ENCODE measurements at places on chromosomes 7 and 10. TPM values are rescaled to one million over a fixed set of nuclear protein-coding genes. Genes with fewer than 3 reads are reported as not detected.

DNA sequence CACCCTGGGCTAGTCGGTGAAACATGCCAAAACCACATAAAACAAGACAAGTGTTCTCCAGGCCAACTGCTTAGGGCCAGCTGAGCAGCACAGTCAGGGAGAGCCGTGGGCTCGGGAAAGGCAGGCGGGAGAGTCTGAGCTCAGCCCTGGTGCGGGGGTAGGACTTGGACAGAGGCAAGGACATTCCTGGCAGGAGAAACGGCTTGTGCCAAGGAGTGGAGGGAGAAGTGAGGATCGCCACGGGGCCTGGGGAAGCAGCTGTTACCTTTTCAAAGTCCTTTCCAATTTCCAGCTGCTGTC lies 4.2 kb downstream of the ELN start:
- H3K4me1 ChIP-seq, result peaks cover 6% of the 10 kb centered on the region
- no peak for DNase-seq
- H3K36me3 ChIP-seq, result no peaks in the 10 kb centered on the region
- H3K27me3 ChIP-seq, result peaks cover 29% of the 10 kb centered on the region
- H3K4me3 ChIP-seq, result no peak overlapping the region
- H3K27ac ChIP-seq, result no peak overlapping the region

DNA sequence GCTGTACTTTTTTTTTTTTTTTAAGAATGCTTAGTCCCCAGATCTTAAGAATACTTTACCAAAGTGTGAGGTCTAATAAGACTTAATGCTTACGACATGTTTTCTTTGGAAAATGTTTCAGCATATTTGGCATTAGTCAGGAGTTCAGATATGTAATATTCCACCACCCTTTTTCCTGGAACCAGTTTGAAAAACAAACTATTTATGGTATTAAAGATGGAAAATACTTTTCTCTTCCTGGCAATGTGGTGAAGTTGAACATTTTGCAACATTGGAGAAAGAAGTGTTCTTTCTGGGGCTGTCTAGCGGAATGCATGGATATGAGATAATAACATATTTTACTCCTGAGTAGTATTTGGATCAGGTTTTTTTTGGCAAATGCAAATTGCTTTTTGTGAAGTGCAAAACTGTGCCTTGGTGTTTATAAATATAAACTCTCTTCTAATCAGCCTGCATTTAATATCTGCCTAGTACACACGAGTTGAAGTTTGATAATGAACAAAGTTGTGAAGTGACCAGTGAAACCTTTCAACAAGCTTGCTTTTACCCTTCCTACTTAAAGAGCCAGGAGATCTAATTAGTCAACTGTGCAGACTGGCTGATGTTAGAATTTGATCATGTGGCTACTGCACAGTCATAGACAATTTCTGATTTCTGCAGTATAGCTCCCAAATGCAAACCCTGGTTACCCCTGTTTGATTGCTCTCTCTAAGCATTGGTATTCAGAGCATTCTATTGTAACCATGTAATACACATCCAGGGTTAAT lies 20.9 kb downstream of the MAP3K8 start:
- peak overlapping the region; percentile 34 for H3K4me3 ChIP-seq
- H3K4me1 ChIP-seq, result peaks cover 18% of the 10 kb centered on the region
- no peaks in the 10 kb centered on the region for H3K27me3 ChIP-seq
- no peak for DNase-seq
- H3K36me3 ChIP-seq, result peaks cover 31% of the 10 kb centered on the region

Gene C10orf71
- not detected for total RNA-seq

DNA sequence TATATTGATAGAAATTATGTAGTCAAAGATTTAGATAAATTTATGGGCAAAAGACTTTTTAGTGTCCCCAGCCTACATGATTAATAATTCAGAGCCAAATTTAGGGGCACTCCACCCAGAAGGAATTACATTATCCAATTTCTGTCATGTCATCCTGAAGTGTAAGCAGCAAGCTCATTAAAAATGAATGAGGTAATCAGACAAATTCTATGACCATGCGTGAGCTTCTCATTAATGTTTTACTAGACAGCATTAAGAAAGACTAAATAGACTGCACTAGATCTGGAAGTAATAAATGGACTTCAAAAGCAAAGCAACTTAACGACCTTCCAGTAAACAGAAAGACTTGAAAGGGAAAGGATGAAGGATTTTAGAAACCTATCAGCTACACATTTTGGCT lies 22.7 kb upstream of the TRUB1 start:
- peaks cover 22% of the 10 kb centered on the region for H3K4me1 ChIP-seq
- peaks cover 9% of the 10 kb centered on the region for H3K27me3 ChIP-seq
- DNase-seq, result no peak
- no peak overlapping the region for H3K4me3 ChIP-seq
- no peaks in the 10 kb centered on the region for H3K36me3 ChIP-seq

GRCh38 chr7:54712820-54713219 lies 46.2 kb downstream of the SEC61G start:
- no peaks in the 10 kb centered on the region for H3K4me1 ChIP-seq
- no peaks in the 10 kb centered on the region for H3K36me3 ChIP-seq
- no peaks in the 10 kb centered on the region for H3K27me3 ChIP-seq
- no peak overlapping the region for H3K4me3 ChIP-seq
- no peak overlapping the region for H3K27ac ChIP-seq
- DNase-seq, result no peak

- no peak overlapping the region for H3K4me3 ChIP-seq
- no peaks in the 10 kb centered on the region for H3K4me1 ChIP-seq
- no peak for DNase-seq
- no peaks in the 10 kb centered on the region for H3K36me3 ChIP-seq
- no peaks in the 10 kb centered on the region for H3K27me3 ChIP-seq
These were observed 692.0 kb upstream of the IGFBP3 start for GRCh38 chr7:46613116-46613515.

GRCh38 chr10:127964621-127965020 lies 57.7 kb downstream of the PTPRE start:
- H3K27ac ChIP-seq, result no peak overlapping the region
- no peak overlapping the region for H3K4me3 ChIP-seq
- no peaks in the 10 kb centered on the region for H3K4me1 ChIP-seq
- no peak for DNase-seq

DNA sequence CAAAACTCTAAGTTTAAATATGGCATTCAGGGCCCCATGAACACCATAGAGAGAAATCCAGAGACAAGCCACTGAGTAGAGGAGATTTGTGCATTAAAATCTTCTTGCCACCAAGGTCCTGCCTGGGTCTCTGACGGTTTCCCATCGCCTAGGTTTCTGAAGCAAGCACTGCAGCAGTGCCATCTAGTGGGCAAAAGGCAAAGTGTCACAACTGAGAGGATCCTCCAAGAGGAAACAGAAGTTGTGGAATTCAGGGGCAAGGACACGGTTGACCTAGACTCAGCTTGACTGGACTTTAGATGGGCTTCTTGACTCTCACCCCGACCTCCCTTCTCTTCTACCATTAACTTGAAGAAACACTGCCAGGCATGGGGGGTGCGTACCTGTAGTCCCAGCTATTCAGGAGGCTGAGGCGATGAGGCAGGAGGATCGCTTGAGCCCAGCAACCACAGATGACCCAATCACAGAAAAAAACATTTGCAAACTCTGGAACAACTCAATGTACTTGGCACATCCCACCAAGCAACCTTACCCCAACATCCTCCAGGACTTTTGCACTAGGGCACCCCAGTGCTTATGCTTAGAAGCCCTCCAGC lies 604.1 kb downstream of the GALNT17 start:
- no peak overlapping the region for H3K4me3 ChIP-seq
- H3K4me1 ChIP-seq, result no peaks in the 10 kb centered on the region
- no peaks in the 10 kb centered on the region for H3K36me3 ChIP-seq
- no peak overlapping the region for H3K27ac ChIP-seq
- peaks cover 7% of the 10 kb centered on the region for H3K27me3 ChIP-seq

Gene NDUFA5
- total RNA-seq, result 48.4 TPM

DNA sequence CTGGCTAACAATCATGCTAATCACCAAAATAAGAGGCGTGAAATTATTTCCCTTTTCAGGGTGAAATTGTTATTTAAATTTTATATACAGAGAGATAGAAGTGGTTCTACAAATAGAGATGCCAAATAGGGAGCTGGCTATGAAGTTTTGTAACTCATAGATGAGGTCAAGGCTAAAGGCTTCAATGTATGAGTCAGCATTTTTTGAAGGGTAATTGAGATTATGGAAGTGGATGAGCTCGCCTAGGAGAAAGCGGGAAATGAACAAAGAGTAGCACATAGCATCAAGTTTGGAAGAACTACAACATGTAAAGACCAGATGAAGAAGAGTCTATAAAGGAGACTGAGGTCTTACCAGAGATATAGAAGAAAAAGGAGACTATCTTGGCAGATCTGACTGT lies 838.1 kb downstream of the DNAJB9 start:
- no peak overlapping the region for H3K4me3 ChIP-seq
- DNase-seq, result no peak
- H3K4me1 ChIP-seq, result no peaks in the 10 kb centered on the region
- no peaks in the 10 kb centered on the region for H3K27me3 ChIP-seq

Gene HTR7
- 0.10 TPM for total RNA-seq

- no peak overlapping the region for H3K4me3 ChIP-seq
- no peak for DNase-seq
- no peaks in the 10 kb centered on the region for H3K27me3 ChIP-seq
- H3K36me3 ChIP-seq, result peaks cover 23% of the 10 kb centered on the region
These were observed 54.2 kb downstream of the CDC123 start for GRCh38 chr10:12250181-12250580.

GRCh38 chr7:22677680-22678079 lies 49.3 kb upstream of the IL6 start:
- DNase-seq, result no peak
- peak overlapping the region; percentile 67 for H3K27ac ChIP-seq
- H3K36me3 ChIP-seq, result peaks cover 5% of the 10 kb centered on the region
- peaks cover 35% of the 10 kb centered on the region for H3K27me3 ChIP-seq
- H3K4me3 ChIP-seq, result peak overlapping the region; percentile 68
- peaks cover 84% of the 10 kb centered on the region for H3K4me1 ChIP-seq

DNA sequence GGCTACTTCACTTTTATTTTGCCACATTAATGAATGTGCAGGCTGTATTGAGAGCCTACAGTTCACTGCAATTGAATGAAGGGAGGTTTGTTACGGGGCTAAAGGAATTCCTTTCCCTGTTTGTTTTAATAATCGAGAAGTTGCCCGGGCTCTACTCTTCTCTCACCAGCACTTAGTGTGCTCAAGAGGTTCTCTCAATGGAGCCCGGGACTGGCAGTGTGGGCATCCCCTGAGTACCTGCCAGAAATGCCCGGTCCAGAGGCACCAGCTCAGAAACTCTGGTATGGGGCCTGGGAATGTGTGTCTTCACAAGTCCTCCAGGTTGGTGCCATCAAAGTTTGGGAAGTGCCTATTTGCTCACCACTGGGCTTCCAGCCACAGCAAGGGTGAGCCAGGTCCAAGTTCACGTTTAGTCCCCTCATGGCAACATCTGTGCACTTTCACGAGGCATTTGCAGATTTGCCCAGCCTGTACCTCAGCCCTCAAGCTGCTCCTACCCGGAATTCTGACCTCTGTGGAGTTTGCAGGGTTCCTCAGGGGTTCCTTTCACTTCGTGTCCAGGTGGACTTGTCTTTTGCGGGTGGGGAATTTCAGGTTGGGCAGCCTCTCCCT lies 622.4 kb downstream of the SDK1 start:
- H3K4me1 ChIP-seq, result peaks cover 9% of the 10 kb centered on the region
- H3K27ac ChIP-seq, result no peak overlapping the region
- H3K4me3 ChIP-seq, result no peak overlapping the region
- H3K36me3 ChIP-seq, result no peaks in the 10 kb centered on the region
- H3K27me3 ChIP-seq, result peaks cover 17% of the 10 kb centered on the region
- no peak for DNase-seq

Gene C10orf105
- total RNA-seq, result 0.43 TPM

Gene WDFY4
- 0.58 TPM for total RNA-seq

- H3K27me3 ChIP-seq, result no peaks in the 10 kb centered on the region
- no peaks in the 10 kb centered on the region for H3K36me3 ChIP-seq
- peaks cover 9% of the 10 kb centered on the region for H3K4me1 ChIP-seq
- H3K27ac ChIP-seq, result no peak overlapping the region
- H3K4me3 ChIP-seq, result no peak overlapping the region
These were observed 35.2 kb downstream of the POR start for GRCh38 chr7:75950111-75950681.

GRCh38 chr7:44158096-44158872 lies 17.2 kb upstream of the MYL7 start:
- H3K4me3 ChIP-seq, result no peak overlapping the region
- no peaks in the 10 kb centered on the region for H3K27me3 ChIP-seq
- DNase-seq, result no peak
- no peak overlapping the region for H3K27ac ChIP-seq
- no peaks in the 10 kb centered on the region for H3K36me3 ChIP-seq

GRCh38 chr7:3321206-3321605 lies 20.2 kb downstream of the SDK1 start:
- H3K4me3 ChIP-seq, result no peak overlapping the region
- no peaks in the 10 kb centered on the region for H3K36me3 ChIP-seq
- no peak overlapping the region for H3K27ac ChIP-seq
- H3K27me3 ChIP-seq, result no peaks in the 10 kb centered on the region

DNA sequence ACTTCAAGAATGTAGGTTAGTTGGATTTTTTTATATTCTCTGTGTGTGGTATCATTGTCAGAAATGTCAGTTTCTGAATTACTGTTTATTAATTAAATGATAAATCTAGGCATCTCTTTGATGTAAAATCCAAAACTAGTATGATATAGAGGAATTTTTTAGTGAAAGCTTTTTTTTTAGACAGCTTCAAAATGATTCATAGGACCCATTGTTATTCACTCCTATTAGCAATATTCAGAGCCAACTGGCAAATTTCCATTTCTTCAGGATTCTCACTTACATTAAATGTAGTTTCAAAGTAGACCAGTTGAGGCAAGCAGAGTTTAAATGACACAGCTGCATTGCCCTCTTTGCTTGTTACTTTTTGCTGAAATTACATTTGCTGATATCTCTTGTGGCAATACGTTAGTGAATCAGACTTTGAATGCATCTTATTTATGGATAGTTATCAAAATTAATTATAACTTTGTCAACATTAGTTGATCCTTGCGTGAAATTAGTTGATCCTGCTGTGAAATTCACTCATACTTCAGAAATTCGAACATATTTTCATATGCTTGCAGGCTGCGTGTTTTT lies 20.3 kb downstream of the ZNF277 start:
- H3K36me3 ChIP-seq, result no peaks in the 10 kb centered on the region
- no peaks in the 10 kb centered on the region for H3K27me3 ChIP-seq
- no peak overlapping the region for H3K4me3 ChIP-seq
- no peak overlapping the region for H3K27ac ChIP-seq
- DNase-seq, result no peak

Gene AKR1C4
- not detected for total RNA-seq

GRCh38 chr7:128108641-128109423 lies 77.6 kb upstream of the LRRC4 start:
- no peaks in the 10 kb centered on the region for H3K27me3 ChIP-seq
- peak overlapping the region; percentile 68 for H3K4me3 ChIP-seq
- no peak for DNase-seq
- H3K27ac ChIP-seq, result peak overlapping the region; percentile 83
- H3K4me1 ChIP-seq, result peaks cover 64% of the 10 kb centered on the region

Gene AKR1E2
- 10.0 TPM for total RNA-seq

DNA sequence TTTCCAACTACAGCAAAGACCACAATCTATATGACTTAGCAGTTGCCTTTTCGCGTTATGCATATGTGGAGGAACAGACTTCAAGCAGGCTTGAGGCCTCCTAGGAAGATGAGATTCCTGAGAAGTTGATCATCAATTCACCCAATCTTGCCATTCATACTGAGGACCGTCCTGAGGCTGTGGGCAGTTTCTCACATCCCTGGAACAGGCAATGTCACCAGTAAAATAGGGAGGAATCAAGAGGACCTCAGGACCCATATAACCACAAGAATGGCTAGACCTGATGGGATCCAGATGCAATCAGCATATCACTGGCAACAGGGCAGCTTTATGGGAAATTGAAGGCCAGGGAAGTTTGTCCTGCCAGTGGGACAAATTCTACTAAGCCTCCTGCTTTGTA lies 17.3 kb downstream of the KDM7A start:
- peaks cover 76% of the 10 kb centered on the region for H3K4me1 ChIP-seq
- H3K36me3 ChIP-seq, result peaks cover 6% of the 10 kb centered on the region
- no peak for DNase-seq
